ENCODE measurements at places on chromosomes 2 and 18. TPM values are rescaled to one million over a fixed set of nuclear protein-coding genes. Genes with fewer than 3 reads are reported as not detected.

- H3K4me1 ChIP-seq: no peaks in the 10 kb centered on the region
- H3K4me3 ChIP-seq: no peak overlapping the region
- no peaks in the 10 kb centered on the region for H3K36me3 ChIP-seq
- H3K27me3 ChIP-seq: no peaks in the 10 kb centered on the region
- no peak for DNase-seq
Measured at GRCh38 chr2:124482551-124482950, 457.5 kb downstream of the CNTNAP5 start.

- no peak overlapping the region for H3K4me3 ChIP-seq
- peaks cover 21% of the 10 kb centered on the region for H3K4me1 ChIP-seq
- peak overlapping the region; percentile 74 for H3K27ac ChIP-seq
- H3K27me3 ChIP-seq: no peaks in the 10 kb centered on the region
Measured at GRCh38 chr2:72572501-72572900, 253.3 kb downstream of the EXOC6B start.

The REG3A gene
- not detected for total RNA-seq

The LOXHD1 gene
- total RNA-seq: not detected

The KATNAL2 gene
- 5.0 TPM for total RNA-seq

The AGXT gene
- total RNA-seq: not detected

DNA sequence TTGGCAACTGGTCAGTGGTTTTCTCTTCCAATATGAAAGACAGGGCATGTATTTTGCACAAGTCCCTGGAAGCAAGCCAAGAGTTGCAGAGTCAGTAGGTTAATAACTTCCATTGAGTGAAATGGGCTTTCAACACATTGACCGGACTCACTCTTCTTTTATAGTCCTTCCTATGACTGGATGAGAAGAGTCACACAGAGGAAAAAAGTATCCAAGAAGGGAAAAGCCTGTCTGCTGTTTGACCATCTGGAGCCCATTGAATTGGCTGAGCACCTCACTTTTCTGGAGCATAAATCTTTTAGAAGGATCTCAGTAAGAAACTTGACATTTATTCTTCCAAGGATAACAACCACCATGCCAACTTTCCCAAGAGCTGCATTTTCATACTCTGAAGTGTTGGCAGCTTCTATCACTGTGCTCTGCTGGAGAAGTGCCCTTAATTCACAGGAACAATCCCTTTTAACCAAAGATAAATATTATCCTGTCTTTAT is 45.4 kb downstream of the RASGRP3 start:
- H3K27me3 ChIP-seq: no peaks in the 10 kb centered on the region
- no peak overlapping the region for H3K4me3 ChIP-seq
- no peaks in the 10 kb centered on the region for H3K36me3 ChIP-seq
- no peak for DNase-seq
- peaks cover 7% of the 10 kb centered on the region for H3K4me1 ChIP-seq

DNA sequence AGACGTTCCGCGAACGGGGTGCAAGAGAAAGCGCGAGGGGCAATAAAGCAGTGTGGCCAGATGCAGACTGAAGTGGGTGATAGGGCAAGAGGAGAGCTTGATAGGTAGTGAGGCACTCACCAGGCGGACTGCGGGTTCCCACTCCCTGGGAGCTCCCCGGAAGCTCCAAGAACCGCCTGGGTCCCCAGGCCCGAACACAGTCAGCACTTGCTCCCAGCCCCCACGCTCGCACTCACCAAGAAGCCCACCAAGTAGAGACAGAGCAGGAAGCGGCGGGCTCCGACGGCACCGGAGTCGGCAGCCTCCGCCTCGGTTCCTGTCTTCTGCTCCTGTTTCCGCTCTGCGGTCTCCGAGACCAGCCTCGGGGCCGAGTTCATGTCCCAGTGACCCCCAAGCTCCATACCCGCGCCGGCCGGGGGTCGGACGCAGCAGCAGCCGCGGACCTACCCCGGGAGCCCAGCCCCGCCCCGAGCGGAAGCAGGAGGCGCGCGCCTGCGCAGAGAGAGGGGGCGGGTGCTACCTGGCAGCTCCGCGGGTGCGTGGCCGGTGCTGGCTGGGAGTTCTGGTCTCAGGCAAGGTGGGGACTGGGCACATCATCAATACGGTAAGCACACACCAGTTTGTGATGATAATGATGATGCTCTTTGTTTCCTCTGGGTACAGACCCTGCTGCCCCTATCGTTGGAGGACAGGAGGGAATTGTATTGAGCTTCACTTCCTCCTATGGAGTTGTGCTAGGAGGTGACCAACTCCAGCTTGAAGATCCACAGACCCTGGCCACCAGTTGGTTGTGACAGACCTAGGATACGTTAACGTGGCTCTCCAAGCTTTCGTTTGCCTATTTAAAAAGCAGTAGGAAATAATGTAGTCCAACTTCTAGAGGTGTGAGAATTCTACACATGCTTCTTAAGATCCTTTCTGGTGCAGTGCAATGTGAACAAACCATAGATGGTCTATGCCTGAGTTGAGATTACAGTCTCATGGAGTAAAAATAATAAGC is 25.1 kb upstream of the TMEM182 start:
- peak overlapping the region; percentile 38 for H3K27ac ChIP-seq
- peaks cover 10% of the 10 kb centered on the region for H3K4me1 ChIP-seq
- H3K36me3 ChIP-seq: peaks cover 1% of the 10 kb centered on the region
- peak; percentile 95 for DNase-seq
- H3K27me3 ChIP-seq: no peaks in the 10 kb centered on the region
- peak overlapping the region; percentile 93 for H3K4me3 ChIP-seq

DNA sequence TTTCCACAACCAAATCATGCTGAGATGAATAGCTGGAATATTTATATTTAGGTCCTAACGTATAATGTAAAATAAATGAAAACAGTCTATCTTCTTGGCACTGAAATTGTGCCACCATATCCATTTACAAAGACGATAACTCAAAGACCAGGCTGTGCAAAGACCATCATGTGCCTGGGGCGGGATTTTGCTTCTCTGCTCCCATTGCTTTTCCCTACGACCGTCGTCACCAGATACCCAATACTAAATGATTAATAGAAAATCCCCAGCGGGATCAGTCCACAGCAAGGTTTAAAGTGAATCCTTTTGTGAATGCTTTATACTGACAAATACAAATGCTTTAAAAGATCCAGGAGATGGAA is 194.3 kb upstream of the ARL4C start:
- peaks cover 40% of the 10 kb centered on the region for H3K4me1 ChIP-seq
- no peaks in the 10 kb centered on the region for H3K36me3 ChIP-seq
- H3K27me3 ChIP-seq: no peaks in the 10 kb centered on the region
- no peak overlapping the region for H3K4me3 ChIP-seq

DNA sequence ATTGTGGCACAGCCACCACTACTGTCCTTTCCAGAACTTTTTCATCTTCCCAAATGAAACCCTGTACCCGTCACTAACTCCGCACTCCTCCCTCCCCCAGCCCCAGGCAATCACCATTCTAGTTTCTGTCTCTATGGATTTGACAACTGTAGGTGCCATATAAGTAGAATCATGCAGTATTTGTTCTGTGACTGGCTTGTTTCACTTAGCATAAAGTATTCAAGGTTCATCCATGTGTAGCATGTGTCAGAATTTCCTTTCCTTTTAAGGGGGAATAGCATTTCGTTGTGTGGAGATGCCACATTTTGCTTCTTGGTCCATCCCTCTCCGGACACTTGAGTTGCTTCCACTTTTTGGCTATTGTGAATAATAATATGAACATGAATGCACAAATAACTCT is 842 bp upstream of the CKAP2L start:
- H3K36me3 ChIP-seq: peaks cover 4% of the 10 kb centered on the region
- no peaks in the 10 kb centered on the region for H3K27me3 ChIP-seq
- H3K4me3 ChIP-seq: peak overlapping the region; percentile 89
- no peak for DNase-seq

DNA sequence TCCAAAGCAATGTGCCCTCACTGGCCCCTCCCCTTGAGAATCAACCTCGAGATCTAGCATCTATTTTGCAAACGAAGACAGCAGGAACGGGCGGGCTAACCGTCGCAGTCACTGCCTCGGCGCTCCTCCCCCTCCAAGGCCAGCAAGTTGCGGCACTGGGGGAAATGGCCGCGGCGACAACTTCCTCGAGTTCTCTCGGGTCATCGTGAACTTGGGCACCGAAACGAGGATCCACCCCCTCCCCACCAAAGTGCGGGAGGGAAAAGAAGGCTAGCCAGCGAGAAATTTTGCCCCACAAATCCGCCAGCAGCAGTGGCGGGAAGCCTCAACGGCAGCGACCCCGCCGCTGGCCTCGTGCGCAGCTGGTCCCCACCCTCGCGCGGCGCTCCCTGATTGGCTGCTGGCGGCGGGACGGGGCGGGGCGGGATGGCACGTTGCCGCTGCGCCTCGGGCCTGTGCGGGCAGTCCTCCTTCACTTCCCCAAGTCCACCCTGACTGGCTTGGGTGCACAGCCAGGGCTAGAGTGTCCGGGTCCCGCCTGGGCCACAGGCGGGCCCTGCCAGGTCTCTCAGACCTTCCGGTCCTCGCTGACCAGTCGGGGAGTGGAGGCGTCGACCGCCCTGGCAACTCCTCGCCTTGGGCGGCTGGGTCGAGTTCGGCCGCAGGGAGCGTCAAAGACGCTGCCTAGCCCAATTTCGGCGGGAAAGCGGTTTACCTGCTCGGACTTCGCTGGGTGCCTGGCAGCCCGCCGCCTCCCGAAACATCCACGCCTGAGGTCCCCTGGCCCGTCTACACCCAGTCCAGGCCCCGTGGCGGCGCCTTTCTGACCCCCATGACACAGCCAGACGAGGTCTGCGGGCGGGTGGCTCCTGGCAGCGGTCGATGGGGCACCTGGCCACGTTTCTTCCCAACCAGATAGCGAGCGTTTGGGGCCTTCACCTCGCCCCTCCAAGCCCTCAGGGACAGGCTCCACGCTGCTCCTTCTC is at the start of gene BOLL:
BOLL (minus strand) TSS at position 364 of the 986 bp plus-strand sequence. CDS start 3,469 bp downstream, outside the sequence.
- peak; percentile 65 for DNase-seq
- H3K27ac ChIP-seq: no peak within 1 kb of the TSS
- H3K36me3 ChIP-seq: no peaks in the 10 kb centered on the region
- H3K4me1 ChIP-seq: no peaks in the 10 kb centered on the region

GRCh38 chr18:73679941-73680712 is 467.5 kb downstream of the FBXO15 start:
- no peak overlapping the region for H3K27ac ChIP-seq
- no peaks in the 10 kb centered on the region for H3K4me1 ChIP-seq
- no peak overlapping the region for H3K4me3 ChIP-seq
- H3K36me3 ChIP-seq: no peaks in the 10 kb centered on the region
- no peak for DNase-seq
- no peaks in the 10 kb centered on the region for H3K27me3 ChIP-seq

DNA sequence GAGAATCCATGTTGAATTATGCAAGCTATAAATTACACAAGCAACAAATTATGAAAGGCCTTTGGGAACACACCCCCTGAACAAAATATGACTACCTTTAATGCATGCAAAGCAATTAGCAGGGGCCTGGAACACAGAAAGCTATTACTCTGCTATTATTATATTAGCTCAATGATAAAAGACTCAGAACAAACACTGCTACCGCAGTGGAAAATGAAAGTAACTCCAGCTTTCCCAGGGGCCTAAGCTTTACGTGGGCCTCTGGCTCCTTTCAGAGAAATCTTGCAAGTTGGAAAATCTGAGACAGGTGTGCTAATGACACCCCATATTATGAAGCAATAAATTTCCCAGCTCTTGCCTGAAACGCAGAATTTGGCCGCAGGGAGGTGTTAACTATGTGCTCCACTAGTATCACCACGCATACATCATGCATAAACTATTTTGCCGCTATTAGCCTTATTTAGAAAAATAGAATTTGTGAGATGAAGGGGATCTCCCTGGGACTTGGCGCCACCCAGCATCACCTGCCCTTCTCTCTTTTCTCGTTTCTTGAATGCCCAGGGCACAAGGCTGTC is 321.6 kb upstream of the LYPD1 start:
- no peak overlapping the region for H3K4me3 ChIP-seq
- no peaks in the 10 kb centered on the region for H3K36me3 ChIP-seq
- H3K27ac ChIP-seq: no peak overlapping the region
- H3K4me1 ChIP-seq: no peaks in the 10 kb centered on the region

DNA sequence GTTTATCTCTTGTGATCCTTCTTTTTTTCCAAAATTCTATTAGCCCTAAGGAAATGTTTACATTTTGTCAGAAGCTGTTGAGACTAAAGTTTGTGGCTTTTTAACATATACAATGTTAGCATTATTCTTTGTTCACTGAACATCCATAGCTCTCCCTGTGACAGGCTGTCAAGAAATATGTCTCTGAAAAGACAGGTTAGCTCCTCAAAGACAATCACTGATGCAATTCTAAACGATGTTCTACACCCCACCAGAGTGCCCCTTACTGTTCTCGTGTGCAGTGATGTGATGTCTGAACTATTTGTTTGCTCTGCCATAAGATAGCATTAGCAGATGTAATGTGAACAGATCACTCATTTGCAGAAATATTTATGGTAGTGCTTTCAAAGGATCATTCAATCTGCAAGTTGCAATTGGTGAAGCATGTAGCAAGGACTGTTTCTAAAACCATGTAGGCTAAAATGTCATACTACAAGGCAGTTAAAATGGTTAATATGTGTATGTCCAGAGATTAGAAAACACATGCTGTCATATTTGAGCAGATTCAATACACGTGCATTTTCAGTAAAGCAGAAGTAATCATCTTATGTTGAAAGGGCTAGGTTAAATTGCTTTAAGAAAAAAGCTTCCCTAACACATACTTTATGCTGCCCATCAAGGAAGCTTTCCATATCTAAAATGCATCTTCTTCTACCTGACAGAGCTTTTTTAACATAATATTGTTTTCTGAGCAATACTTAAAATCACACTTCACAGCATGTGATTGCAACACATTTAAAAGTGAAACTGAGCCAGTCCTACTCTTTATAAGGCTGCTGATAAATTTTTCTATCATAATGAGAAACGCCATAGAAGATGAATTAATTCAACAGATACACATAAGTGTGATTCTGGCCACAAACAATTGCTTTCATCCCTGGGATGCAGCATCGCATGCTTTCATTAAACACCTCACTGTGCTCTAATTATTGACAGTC is 285.7 kb upstream of the UBE2E3 start:
- DNase-seq: no peak
- no peak overlapping the region for H3K27ac ChIP-seq
- peak overlapping the region; percentile 55 for H3K4me3 ChIP-seq
- H3K27me3 ChIP-seq: no peaks in the 10 kb centered on the region
- no peaks in the 10 kb centered on the region for H3K36me3 ChIP-seq

DNA sequence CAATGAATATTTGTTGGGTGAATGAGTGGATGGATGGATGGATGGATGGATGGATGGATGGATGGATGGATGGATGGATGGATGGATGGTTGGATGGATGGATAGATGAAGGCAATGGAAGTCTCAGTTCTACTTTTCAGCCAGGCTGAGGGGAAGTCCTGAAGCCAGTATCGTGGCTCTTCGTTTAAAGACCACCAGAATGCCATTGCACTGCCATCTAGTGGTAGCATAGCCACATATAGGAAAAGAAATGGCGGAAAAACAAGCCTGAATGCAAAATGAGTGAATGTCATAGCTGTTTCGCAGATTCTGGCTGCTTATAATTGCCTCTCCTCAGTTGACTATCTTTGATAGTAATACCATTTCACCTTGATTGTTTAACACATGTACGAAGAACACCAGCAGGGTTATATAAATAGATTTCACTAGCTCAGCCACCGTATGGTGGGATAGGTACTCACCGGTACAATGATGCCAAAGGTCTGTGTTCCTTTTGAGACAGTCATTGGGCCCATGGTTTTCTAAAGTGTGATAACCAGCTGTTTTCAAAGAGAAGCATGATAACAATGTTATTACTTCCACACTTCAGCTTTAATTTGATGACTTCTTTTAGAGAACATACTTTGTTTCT is 62.3 kb upstream of the GREB1L start:
- DNase-seq: no peak
- H3K4me3 ChIP-seq: no peak overlapping the region
- H3K4me1 ChIP-seq: no peaks in the 10 kb centered on the region

The ZAP70 gene
- under 0.01 TPM for total RNA-seq

The TXNDC2 gene
- 0.36 TPM for total RNA-seq

GRCh38 chr2:50854381-50854780 is 177.6 kb downstream of the NRXN1 start:
- no peak overlapping the region for H3K27ac ChIP-seq
- DNase-seq: no peak
- H3K36me3 ChIP-seq: no peaks in the 10 kb centered on the region
- no peak overlapping the region for H3K4me3 ChIP-seq

All from osteoblast (primary cell).